Germinal center (tissue), 1 donor: ENCODE measurements at places on chromosomes 5 and 9.

DNA sequence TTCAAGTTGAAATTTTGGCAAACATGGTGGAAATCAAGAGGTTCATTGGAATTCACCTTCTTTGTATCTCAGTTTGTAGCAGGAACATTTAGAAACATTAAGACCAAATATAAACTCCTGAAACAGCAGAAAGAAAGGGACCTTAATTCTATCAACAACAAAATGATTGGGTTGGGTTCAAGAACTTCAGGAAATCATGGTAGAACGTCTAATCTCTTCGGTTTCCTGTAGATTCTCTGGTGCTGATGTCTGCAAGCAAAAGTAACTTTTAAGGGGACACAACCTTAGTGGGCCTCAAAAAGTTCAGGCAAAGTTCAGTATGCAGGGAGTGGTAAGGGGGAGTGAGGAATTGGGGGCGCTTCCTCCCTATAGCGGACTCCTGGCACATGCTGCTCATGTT lies 3.4 kb downstream of the IL33 start:
- DNase-seq = no peak

GRCh38 chr5:10455277-10455670 lies 13.6 kb downstream of the ROPN1L start:
- no peak for DNase-seq

- DNase-seq = no peak
Observed at GRCh38 chr5:148970228-148970627, 92.6 kb downstream of the SH3TC2 start.

DNA sequence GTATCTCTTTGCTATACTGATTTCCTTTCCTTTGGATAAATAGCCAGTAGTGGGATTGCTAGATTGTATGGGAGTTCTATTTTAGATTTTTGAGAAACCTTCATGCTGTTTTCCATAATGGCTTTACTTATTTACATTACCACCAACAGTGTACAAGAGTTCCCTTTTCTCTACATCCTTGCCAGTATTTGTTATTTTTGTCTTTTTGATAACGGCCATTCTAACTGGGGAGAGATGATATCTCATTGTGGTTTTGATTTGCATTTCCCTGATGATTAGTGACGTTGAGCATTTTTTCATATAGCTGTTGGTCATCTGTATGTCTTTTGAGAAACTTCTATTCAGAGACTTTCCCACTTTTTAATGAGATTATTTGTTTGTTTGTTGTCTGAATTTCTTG lies 25.8 kb downstream of the NADK2 start:
- DNase-seq = no peak

GRCh38 chr9:94511134-94511954 lies 43.5 kb upstream of the PCAT7 start:
- no peak for DNase-seq

DNA sequence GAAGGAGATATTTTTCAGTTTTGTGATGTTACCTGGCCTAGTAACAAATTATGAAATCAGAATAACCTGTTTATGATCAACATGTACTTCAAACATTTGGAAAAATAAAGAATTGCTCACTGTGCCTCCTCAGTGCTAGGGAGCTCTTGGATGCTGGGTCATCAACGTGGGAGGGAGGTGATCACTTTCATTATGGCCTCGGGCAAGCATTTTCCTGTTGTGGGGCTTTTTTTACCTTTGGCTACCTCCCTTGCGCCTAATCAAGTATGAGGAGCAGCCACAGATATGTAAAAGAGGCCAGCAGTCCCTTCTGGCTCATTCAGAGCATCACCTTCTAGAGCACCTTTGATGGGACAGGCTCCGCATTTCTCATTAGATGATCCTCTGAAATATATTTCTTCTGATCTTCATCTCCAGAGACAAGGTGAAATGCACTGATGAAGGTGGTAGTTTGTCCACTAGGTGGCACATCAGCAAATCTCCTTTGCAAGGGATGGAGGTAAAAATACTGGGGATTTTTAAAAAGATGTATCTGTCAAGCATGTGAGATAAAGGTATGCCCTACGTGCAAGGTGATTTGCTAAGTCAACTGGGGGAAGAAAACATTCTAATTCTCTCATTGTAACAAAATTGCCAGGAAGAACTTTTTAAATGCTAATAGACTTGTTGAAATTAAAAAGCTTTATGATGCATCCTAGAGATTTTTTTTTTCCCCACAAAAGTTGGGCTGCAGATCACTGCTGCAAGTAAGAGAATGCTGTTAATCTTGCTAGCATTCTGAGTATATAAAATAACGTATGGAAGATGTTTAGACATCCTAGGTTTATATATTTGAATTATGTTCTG lies 218.2 kb downstream of the MAST4 start:
- peak; percentile 48 for DNase-seq

DNA sequence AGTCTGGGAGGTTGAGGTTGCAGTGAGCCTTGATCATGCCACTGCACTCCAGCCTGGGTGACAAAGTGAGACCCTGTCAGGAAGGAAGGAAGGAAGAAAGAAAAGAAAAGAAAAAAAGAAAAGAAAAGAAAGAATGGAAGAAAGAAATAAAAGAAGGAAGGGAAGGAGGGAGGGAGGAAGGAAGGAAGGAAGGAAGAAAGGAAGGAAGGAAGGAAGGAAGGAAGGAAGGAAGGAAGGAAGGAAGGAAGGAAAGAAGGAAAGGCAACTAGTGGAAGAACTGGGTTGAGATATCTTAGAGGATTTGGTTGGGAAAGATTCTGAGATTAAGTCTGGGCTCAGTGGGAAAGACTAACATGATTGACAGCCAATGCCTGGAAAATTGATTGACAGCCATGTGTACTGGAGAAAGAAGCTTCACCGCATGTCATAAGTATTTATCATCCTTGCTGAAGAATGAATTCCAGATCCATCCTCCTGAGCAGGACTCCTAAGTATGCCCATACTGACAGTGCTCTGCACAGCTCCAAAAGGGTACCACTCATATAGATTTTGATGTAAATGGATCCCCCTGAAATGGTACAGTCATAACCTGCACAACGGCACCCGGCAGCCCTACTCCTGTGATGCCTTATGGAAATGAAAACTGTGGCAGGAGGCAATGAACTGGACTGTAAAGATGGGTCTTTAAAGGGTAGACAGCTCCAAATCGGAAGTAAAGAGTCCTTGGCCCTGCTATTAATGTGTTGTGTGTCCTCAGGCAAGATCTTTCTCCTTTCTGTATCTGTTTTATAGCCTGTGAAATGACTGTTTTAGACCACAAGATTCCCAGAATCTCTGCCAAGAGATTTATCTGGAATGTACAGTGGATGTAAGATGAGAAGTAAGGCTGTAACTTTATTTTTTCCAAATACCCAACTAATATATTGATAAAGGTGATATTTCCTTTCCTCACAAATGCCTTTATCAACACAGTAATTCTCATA lies 16.9 kb upstream of the ADRA1B start:
- DNase-seq = no peak

DNA sequence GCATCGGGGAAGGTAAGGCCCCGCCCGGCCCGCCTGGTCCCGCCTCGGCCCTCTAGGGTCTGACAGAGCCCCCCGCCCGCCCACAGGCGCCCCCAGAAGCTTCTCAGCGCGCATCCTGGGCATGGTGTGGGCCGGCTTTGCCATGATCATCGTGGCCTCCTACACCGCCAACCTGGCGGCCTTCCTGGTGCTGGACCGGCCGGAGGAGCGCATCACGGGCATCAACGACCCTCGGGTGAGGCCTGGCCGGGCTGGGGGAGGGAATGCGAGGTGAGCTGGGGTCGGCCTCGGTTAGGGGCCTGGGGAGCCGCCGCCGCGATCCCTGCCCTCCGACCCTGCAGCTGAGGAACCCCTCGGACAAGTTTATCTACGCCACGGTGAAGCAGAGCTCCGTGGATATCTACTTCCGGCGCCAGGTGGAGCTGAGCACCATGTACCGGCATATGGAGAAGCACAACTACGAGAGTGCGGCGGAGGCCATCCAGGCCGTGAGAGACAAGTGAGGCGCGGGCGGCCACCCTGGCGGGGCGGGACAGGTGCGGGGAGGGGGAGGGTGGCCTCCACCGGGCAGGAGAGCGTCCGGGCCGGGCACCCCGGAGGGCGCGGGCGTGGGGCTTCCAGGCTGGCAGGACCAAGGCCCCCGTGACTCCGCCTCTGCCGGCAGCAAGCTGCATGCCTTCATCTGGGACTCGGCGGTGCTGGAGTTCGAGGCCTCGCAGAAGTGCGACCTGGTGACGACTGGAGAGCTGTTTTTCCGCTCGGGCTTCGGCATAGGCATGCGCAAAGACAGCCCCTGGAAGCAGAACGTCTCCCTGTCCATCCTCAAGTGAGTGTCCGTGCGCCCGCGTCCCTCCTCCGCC lies 7.1 kb downstream of the LRRC26 start:
- no peak for DNase-seq

DNA sequence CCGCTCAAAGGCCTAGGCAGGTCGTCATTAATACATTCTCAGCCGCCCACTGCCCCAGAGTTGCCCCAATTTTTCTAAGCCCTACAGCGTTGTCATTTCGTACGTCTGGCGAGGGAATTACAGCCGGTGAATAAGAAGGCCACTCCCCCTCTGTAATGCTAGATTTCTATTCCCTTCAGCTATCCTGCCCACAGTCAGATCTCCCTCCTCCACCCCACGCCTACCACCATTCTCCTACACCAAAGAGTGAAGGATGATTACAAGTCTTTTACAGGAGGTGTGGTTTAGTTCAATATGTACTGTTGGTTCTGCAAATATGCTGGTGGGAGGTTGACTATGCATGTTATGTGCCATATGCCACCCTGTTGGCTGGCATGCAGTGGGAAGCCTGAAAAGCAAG lies 83.7 kb upstream of the SMIM15 start:
- DNase-seq = no peak

GRCh38 chr9:106376689-106377088 lies 486.3 kb upstream of the ZNF462 start:
- DNase-seq = no peak

DNA sequence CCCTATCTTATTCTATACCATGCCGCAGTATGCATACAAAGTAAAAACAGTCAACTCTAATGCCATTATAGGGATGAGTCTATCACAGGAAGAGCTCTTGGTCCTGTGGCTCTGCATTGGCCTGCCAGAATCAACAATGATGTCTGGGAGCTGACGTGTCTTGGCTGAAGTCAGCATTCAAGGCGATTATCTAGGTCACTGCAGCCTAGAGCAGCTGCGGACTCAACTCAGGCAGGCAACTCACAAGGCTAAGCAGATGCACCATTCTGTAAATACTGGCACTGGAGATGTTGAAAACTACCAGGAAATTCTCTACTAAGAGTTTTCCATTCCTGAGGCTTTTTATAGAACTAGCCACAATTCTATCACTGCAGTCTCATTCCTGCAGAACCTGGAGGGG lies 13.3 kb downstream of the SPATA9 start:
- DNase-seq = no peak

GRCh38 chr9:128113526-128114325 lies 13.8 kb downstream of the PTGES2 start:
- DNase-seq = no peak

DNA sequence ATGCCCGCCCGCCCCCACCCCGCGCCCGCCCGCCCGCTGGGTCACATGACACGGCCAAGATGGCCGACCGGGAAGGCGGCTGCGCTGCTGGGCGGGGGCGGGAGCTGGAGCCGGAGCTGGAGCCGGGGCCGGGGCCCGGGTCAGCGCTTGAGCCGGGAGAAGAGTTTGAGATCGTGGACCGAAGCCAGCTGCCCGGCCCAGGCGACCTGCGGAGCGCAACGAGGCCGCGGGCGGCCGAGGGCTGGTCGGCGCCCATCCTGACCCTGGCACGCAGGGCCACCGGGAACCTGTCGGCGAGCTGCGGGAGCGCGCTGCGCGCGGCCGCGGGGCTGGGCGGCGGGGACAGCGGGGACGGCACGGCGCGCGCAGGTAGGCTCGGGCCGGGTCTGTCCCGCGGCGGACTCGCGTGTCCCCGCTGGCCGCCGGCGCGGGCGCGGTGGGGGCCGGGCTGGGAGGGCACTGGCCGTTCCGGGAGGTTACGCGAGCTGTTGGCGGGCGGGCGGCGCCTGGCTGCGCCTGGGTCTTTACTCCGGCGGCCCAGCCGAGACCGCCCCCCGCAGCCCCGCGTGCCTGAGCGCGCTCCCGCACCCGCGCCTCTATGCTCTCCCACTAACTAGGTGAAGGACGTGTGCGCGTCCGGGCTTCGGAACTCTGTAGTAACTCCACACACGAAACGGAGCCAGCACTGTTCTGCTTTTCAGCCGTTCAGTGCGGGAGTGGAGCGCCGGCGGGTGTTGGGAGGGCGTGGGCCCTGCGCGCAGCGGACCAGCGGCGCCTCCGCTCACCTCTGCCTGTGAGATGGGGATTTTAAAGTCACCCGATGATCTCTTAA lies at the start of gene RUFY1:
RUFY1 (plus strand) TSS at position 44 of the 832 bp plus-strand sequence; CDS start at position 60, 16 bp downstream.
- DNase-seq = peak; percentile 85
